ENCODE measurements at places on chromosomes 13 and 19.
A peak's percentile ranks its signal among the peaks of the same experiment; 100 is the strongest.

- no peak for DNase-seq
Measured at GRCh38 chr13:35629026-35629425, 152.5 kb upstream of the MAB21L1 start.

DNA sequence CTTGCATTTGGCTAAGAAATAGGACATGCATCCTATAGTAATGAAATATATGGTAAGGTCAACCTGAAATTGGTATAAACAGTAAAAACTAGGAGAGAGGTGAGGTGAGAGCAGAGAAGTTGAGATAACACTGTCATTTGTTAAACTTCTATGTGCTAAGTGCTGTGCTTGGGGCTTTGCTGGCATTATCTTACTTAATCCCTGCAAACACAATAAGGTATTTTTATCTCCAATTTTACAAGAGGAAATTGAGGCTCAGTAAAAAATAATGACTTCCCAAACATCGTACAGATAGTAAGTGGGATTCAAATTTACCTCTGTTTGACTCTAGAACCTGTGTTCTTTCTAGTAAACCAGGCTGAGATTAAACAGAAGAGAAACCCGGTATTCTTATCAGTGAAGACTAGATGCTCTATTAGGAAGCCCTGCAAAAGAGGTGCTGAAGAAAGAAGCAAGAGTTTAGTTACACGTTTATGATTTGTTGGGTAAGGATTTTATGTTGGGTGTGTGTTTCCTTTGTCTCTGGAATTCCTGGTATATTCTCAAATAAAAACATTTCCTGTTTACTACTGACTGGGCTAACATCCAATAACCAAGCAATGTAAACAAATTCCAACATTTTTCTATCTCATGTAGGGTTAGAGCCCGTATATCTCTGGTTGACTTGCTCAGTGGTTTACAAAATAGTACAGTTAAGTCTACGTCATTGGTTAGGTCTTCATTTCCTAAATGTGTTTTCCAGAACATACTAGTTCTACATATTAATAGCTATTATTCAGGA, 137.3 kb upstream of the FNDC3A start:
- DNase-seq: peak; percentile 69

DNA sequence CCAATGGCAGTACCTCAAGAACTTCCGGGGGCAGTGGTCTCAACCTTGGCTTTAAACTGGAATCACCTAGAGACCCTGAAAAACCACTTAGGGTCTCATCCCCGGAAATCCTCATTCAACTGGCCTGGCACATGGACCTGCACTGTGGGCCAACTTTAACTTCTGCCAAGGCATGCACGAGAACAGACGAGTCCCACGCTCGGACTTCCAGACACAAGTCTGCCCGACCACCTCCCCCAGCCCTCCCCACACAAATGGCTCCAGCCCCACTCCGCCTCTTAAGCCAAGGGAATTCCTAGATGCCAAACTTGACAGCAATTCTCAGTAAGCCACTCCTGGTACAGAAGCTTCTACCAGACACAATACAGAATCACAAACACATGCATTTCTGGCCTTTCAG, 114.0 kb downstream of the STK24 start:
- DNase-seq: no peak

- no peak for DNase-seq
Measured at GRCh38 chr13:75395066-75395465, 86.9 kb downstream of the TBC1D4 start.

DNA sequence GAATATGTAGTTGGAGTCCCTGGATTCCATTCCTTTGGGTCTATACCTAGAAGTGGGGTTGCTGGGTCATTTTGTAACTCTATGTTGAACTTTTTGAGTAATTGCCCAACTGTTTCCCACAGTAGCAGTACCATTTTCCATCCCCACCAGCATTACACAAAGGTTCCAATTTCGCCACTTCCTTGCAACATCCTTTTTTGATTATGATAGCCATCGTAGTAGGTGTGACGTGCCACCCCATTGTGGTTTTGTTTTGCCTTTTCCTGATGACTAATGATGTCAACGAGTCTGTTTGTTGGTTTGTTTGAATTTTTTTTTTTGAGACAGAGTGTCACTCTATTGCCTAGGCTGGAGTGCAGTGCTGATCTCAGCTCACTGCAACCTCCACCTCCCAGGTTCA, 3.3 kb upstream of the PEX11G start:
- DNase-seq: peak; percentile 82

- DNase-seq: peak; percentile 24
Measured at GRCh38 chr13:79692846-79693245, 211.9 kb downstream of the NDFIP2 start.

DNA sequence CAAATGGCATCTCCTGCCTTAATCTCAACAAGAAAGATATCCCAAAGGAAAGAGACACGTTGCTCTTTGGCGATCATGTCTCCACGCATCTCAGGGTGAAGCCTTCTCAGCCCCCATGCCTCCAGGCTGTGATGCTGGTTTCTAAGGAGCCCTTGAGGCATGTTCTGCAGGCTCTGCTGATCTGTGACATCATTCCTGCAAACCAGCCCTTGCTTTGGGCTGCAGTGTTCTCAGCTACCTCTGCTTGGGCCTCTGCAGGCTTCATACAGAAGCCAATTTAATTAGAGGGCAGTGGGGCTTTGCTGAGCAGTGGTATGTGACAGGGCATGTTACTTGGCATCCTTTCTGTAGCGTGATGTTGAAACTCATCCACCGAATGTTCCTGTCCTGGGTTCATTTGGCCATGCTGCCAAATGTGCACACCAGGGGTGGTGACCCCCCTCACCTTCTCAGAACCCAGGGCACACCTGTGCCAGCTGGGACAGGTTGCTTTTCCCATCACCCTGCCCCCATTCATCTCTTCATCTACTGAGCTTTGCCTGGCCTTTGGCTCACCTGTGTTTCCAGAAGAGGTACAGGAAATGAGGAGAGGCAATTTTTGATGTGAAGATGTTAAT, 230.9 kb downstream of the TEX29 start:
- DNase-seq: no peak

GRCh38 chr19:44796701-44797115, 12.2 kb upstream of the BCAM start:
- DNase-seq: peak; percentile 46

DNA sequence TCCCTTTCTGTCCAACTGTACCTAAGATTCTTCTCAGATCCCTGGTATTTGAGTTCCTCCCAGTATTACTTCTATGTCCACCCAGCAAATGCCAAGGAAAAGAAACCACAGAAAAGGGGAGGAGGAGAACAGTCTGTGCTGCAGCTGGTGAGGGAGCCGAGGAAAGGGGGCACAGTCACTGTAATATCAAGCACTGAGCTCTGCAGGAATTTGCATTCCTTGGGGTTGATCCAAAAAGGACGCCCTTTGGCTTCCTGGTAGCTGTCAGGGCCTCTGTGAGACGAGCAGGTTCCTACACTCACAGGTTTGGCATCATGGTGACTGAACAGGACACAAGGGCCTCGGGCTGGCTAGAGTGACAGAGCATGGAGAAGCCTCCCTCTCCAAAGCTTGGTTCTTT, 273.4 kb downstream of the NHLRC3 start:
- DNase-seq: peak; percentile 22

GRCh38 chr13:102460806-102461205, 59.0 kb upstream of the FGF14 start:
- no peak for DNase-seq

GRCh38 chr19:3068071-3068470, 5.8 kb upstream of the TLE5 start:
- no peak for DNase-seq

DNA sequence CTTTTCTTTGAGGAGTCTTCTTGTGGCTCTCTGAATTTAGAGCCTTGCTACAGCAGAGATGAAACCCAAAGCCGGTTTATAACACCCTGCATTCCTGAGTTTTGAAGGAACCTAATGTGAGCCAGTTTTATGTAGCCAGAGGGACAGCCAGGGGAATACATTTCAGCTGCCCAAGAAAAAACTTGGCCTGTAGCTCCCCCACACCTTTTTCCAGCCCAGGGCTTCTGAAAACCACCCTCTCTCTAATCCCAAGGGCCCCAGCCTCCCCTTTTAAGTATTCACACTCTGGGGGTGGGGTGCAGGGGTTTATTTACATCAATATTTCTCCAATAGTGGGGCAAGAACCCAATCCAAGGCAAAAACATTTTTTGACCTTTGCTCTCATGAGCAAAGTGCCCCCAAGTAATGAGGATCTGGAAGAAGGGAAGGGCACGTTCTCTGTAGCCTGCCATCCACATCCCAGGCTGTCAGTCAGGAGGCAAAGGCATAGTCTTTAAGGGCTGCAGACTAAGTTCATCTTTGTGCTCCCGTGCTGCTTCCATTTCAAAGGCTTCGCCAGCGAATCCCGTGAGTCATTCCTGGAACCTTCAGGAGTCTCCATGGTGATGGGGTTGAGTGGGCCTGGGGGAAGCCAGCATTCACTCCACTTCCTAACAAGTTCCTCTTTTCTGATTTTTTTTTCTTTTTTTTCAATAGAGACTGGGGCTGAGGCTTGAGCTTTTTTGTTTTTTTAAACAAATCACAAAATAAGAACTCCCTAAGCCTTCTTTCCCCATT, 33.2 kb upstream of the MEDAG start:
- peak; percentile 91 for DNase-seq

DNA sequence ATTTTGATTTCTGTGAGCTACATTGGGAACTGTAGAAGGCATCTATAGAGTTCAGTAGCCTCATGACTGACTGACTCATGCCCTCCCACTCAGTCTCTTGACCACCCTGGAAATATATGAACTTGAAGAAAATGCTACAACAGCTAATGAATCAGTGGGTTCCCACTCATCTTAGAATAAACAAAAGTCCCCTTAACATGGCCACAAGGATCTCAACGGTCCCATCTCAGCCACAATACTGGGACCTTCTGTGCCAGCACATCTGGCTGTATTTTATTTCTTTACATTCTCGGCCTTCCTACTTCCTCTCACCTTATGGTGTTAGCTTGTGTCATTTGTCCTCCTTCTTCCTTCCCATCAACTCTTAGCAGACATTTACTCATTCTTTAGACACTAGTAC, 619.8 kb downstream of the DCT start:
- peak; percentile 22 for DNase-seq

- no peak for DNase-seq
Measured at GRCh38 chr13:74110053-74110452, 24.2 kb downstream of the KLF12 start.

DNA sequence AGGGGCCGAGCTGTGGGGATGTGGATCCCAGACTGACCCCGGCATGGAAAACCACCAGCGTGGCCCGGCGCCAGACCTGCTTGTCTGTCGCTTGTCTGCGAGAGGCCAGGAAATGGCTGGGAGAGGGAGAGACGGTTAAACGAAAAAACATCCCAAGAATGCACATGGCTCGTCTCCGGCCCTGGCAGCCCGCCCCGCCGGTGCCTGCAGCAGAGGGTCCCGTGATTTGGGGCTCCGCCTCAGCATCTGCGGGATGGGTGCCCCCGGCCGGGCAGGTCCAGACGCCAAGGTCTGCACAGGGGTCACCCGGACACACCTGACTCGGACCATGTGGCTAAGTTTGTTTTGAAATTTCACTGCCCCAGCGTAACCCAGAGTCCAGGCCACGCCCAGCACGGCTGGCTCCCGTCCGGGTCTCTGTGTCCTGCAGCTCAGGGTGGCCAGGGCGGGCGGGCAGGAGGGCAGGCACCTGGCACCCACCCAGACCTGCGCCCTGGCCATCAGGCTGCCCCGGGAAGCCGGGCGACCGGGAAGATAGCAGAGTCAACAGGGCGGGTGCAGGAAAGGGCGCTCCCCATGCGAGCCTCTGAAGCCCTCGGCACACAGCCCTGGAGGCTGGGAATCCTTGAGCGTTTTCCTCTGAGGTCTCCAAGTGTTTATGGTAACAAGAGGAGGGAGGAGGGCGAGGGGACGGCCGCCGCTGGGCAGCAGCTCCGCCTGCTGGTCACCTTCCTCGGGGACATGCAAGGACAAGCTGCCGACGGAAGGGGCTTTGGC, 103.2 kb downstream of the GADD45B start:
- DNase-seq: peak; percentile 94

Data from fibroblast of pulmonary artery (primary cell).